ENCODE measurements at places on chromosomes 5 and 9.

GRCh38 chr5:159071382-159071781 is 28.3 kb downstream of the EBF1 start:
- no peak for DNase-seq

- no peak for DNase-seq
Measured at GRCh38 chr5:67875601-67876000, 340.0 kb upstream of the PIK3R1 start.

GRCh38 chr9:94801681-94802080 is 75.2 kb downstream of the AOPEP start:
- no peak for DNase-seq

GRCh38 chr5:28714907-28715698 is 1676.7 kb upstream of the CDH9 start:
- DNase-seq = no peak

DNA sequence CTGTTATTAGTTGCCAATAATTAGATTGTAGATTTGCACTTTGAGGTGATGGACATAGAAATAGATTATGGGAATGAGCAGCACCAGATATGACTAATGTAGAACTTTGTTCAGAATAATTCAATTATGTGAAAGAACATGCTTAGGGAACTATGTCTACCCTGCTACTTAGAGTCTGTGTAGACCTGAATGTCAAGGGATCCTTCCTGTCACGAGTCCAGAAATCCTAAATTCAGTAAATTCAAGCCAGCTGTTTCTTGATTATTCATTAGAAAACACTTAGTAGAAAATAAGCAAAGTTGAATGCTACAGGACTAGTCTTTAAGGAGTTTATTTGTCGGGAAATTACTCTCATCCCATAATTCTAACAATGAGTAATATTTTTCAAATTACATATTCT is 887.3 kb upstream of the SEMA6A start:
- no peak for DNase-seq

GRCh38 chr9:69678843-69679538 is 6.8 kb upstream of the APBA1 start:
- no peak for DNase-seq

All from stimulated activated CD4-positive, alpha-beta T cell treated with anti-CD3 and anti-CD28 coated beads, Interleukin-1b, Interleukin-23, amount 100 ng/mL, for 4 hours (primary cell).